ENCODE measurements at places on chromosomes 12 and 14. TPM values are rescaled to one million over a fixed set of nuclear protein-coding genes. Genes with fewer than 3 reads are reported as not detected.

The ADAMTS20 gene
- total RNA-seq = not detected

The GPR135 gene
- 0.70 TPM for total RNA-seq

The WBP11 gene
- 44.6 TPM for total RNA-seq

The KRT71 gene
- total RNA-seq = not detected

The KRT1 gene
- total RNA-seq = not detected

The PLEK2 gene
- total RNA-seq = 20.6 TPM

The SERPINA5 gene
- total RNA-seq = 0.28 TPM

The DPY19L2 gene
- 1.9 TPM for total RNA-seq

The ZDHHC22 gene
- total RNA-seq = 0.23 TPM

The RD3L gene
- total RNA-seq = not detected

The SDR9C7 gene
- total RNA-seq = not detected

The OR4K1 gene
- total RNA-seq = not detected

The KLRK1 gene
- total RNA-seq = not detected

The LRRC10 gene
- total RNA-seq = not detected

The CATSPERB gene
- total RNA-seq = not detected

The OR4K13 gene
- not detected for total RNA-seq

The KLRC2 gene
- total RNA-seq = 2.2 TPM

The NEUROD4 gene
- total RNA-seq = not detected

The CLEC1B gene
- total RNA-seq = not detected

The GPR68 gene
- total RNA-seq = 0.18 TPM

The SIRT4 gene
- 0.90 TPM for total RNA-seq

The HOXC4 gene
- 2.8 TPM for total RNA-seq

The MYH6 gene
- total RNA-seq = 0.13 TPM

The CD69 gene
- total RNA-seq = not detected

The EPYC gene
- total RNA-seq = not detected

The KLHL33 gene
- not detected for total RNA-seq

The C12orf50 gene
- not detected for total RNA-seq

The OR6C2 gene
- total RNA-seq = not detected

The DAO gene
- total RNA-seq = not detected

The EEF1AKMT3 gene
- 5.0 TPM for total RNA-seq

The SLC5A8 gene
- total RNA-seq = not detected

The PLCZ1 gene
- total RNA-seq = not detected

The TRAFD1 gene
- total RNA-seq = 15.8 TPM

The NTN4 gene
- 36.5 TPM for total RNA-seq

All from A549 treated with Hydrocortisone at 1 μM for 4 hours (cell line).